ENCODE measurements at places on chromosomes 1 and 21. TPM values are rescaled to one million over a fixed set of nuclear protein-coding genes. Genes with fewer than 3 reads are reported as not detected.

The ZNF593OS gene
- not detected for total RNA-seq

The AADACL3 gene
- total RNA-seq, result 0.31 TPM

DNA sequence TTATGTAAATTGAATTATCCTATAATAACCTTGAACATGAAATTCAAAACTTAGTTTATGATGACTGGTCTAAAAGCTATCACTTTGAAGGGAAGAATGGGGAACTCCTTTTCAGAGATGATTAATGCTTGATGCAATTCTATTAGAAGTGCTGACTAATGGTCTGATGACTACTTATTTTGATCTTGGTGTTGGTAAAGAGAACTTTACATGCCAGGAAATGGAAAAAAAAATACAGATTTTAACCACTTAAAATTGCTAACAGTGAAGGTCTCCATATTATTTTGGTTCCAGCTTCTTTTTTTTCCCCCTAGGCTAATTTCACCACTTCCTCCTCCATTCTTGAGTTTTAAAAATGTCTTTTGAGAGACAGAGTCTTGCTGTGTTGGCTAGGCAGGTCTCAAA is 22.9 kb downstream of the S1PR1 start:
- no peak for DNase-seq

DNA sequence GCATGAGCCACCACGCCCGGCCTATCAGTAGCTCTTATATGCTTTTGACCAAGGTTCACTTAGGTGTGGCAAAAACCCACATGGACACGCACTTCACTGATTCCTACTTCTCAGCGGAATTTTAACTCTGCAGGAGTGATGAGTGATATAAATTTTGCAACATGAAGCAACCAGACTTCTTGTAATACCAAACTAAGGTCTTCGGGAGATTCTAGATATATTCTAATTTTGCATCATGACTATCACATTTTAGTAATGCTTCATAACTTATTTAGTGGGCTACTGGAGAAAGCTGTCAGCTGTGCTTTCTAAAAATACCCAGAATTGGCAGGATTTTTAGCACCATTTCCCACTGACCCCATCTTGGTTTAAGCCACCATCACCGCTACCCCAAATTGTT is 27.8 kb downstream of the RHCE start:
- DNase-seq, result no peak

GRCh38 chr1:24939040-24939674 is 9.1 kb upstream of the RUNX3 start:
- DNase-seq, result no peak

Data from omental fat pad (tissue), 4 donors.